ENCODE measurements at places on chromosomes 4 and X. TPM values are rescaled to one million over a fixed set of nuclear protein-coding genes. Genes with fewer than 3 reads are reported as not detected.

Gene SPOCK3
- total RNA-seq, result 0.74 TPM

Gene ELOVL6
- 9.1 TPM for total RNA-seq

Gene LRPAP1
- total RNA-seq, result 98.7 TPM

Gene CYTL1
- total RNA-seq, result 2.0 TPM

Gene TNIP2
- 57.0 TPM for total RNA-seq

Gene IL3RA
- total RNA-seq, result 7.9 TPM

Gene OPHN1
- total RNA-seq, result 11.5 TPM
